IPS-NIHi11 (cell line): ENCODE measurements at places on chromosomes 12 and 14.

GRCh38 chr12:96085475-96085874, 50.1 kb upstream of the LTA4H start:
- DNase-seq: no peak

GRCh38 chr12:100339071-100339470, 17.8 kb upstream of the SLC17A8 start:
- DNase-seq: no peak

DNA sequence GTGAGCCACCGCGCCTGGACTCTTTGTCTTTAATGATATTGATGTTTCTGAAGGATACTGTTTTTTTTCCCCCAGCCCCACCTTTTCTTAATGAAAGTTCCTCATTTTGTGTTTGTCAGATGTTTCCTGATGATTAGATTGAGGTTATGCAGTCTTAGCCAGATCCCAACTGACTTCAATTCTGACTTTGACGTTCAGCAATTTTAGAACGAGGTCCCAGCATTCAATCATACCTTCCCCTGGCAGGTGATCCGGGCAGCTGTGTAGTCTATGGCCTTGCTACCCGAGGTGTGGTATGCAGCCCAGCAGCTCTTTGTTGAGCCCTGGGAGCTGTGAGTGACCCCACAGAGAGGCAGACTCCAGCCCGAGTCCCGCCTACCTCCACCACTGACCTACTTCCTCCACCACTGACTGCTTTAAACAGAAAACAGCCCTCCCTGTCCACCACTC, 82.7 kb downstream of the LGMN start:
- DNase-seq: peak; percentile 33

GRCh38 chr12:77352946-77353345, 287.6 kb upstream of the E2F7 start:
- DNase-seq: no peak

DNA sequence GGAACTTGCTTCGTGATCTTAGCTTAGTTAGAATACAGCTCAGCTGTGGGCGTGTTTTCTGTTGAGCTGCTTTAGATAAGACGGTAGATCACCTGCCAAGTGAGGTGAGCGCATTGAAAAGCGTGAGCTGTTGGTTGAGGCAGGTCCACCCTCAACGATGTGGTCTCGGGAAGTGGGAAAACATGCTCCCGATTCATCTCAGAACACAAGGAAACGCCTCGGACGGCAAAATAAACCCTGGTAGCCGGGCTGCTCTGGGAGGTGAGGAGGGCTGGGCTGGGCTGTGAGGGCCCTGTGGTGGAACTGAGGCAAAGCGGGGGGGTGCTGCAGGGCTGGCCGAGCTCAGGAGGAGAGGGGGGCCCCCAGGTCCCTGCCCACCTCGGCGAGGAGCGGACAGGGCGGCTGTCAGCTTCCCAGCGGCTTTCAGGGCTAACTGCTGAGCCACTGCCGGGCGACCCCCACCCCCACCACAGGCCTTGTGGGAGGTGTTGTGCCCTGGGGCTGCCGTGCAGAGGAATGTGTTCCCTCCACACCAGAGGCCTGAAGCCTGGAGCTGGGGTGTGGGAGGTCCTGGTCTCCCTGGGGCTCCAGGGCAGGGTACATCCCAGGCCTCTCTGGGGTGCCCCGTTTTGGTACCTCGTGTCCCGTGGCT, 30.7 kb downstream of the NOC4L start:
- no peak for DNase-seq

- DNase-seq: peak; percentile 33
Measured at GRCh38 chr12:21296751-21297406, 37.8 kb downstream of the SLCO1A2 start.

DNA sequence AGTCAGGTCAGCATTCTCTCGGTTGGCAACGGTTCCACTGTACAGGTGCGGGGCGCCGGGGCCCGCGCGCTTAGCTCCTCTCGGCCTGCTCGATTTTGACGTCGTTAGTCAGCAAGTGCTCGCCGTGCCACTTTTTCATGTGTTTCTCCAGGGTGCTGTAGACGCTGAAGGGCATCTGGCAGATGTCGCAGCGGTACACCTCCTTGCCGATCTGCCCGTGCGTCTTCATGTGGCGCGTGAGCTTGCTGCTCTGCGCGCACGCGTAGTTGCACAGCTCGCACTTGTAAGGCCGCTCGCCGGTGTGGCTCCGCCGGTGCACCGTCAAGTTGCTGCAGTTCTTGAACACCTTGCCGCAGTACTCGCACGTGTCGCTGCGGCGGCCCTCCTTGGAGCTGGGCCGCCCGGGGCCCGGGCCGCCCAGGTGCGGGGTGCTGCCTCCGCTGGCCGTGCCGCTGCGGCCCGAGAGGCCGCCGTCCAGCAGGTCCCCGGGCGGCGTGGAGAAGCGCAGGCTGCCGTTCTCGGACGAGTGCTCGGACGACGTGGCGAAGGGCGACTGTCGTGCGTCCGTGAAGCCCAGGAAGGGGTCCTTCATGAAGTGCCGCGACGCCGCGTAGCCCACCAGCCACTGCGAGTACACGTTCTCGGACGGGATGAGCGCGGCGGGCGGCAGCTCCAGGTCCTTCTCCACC, 97.8 kb downstream of the BCL11B start:
- no peak for DNase-seq

DNA sequence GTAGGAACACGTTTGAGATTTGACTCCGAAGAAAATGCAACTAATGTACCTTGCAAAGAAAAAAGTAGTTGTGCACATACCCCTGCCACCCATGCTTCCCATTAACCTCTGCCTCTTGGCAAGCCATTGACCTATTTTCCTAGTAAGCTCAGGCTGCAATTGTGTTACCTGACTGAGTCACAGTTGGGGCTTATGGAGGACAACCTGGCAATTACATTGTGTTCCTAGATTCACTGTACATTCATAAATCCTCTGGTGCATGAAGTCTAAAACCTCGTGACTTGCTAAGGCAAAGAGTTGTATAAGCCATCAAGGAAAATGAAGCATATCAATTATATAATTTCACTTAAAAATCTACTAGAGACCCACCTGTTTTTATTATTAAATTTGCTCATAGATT, 62.0 kb upstream of the DUSP6 start:
- DNase-seq: peak; percentile 33

DNA sequence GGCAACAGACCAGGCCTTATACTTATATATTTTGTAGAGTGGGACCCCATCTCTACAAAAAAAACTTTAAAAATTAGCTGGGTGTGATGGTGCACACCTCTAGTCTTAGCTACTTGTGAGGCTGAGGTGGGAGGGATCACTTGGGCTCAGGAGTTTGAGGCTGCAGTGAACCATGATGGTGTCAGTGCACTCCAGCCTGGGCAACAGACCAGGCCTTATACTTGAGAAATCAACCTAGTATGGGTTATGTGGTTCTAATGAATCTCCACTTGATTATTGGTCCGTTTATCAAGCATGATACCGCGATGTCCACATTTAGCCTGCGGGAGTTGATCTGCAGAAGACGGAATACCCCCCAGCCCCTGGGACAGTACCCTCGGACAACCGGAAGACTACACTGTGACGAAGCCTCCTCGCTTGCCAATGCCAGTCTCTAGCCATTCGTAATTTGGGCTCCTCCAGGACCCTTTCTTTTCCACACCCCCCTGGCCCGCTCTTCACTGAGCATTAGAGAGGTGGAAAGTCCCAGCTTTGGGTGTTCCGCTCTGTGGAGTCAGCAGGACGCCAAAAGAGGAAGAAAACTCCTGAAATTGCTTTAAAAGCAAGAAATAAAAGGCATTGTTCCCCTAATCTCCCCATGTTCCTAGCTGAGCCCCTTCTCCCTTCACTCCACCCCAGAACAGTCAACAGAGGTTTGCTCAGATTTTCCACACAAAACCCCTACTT, 19.4 kb downstream of the LTBP2 start:
- DNase-seq: no peak

- DNase-seq: no peak
Measured at GRCh38 chr14:33529787-33530757, 420.8 kb downstream of the EGLN3 start.
